Astrocyte (in vitro differentiated cells and primary cell): ENCODE measurements at places on chromosomes 5 and 9. TPM values are rescaled to one million over a fixed set of nuclear protein-coding genes. Genes with fewer than 3 reads are reported as not detected.

GRCh38 chr5:128224336-128224735 is 140.8 kb downstream of the SLC12A2 start:
- H3K36me3 ChIP-seq = no peaks in the 10 kb centered on the region
- no peak overlapping the region for H3K27ac ChIP-seq
- no peak for DNase-seq

GRCh38 chr9:33029231-33029786 is 4.2 kb downstream of the DNAJA1 start:
- H3K27me3 ChIP-seq = no peaks in the 10 kb centered on the region
- H3K36me3 ChIP-seq = peaks cover 53% of the 10 kb centered on the region
- peak overlapping the region; percentile 3 for H3K27ac ChIP-seq
- H3K4me3 ChIP-seq = no peak overlapping the region
- DNase-seq = peak; percentile 32
- peaks cover 14% of the 10 kb centered on the region for H3K4me1 ChIP-seq

DNA sequence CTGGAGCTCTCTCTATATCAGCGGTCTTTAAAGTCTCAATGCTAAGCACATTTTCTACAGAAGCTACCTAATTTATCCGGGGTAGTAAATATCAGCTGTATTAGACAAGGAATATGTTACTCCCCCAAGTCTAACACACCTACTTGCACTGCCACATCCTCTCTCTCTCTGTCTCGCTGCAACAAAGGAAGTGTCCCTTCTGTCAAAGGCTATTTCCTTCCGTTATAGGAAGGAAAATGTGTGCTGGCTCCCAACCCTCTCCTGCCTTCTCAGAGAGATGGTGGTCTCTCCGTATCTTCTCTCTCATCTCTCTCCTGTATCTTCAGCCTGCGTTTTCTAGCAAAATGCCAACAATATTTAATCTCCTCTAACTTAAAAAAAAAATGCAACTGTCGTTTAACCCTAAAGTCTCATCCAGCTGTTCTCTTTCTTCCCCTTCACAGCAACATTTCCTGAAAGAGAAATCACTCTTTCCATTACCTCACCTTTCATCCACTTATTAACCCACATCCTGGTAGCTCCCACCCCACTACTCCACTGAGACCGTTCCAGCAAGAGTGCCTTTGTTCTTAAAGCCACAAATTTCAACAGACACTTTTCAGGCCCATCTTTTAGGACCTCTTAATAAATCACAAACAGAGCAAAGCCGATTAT is 2.3 kb downstream of the TTF1 start:
- H3K4me3 ChIP-seq = no peak overlapping the region
- no peak overlapping the region for H3K27ac ChIP-seq
- H3K27me3 ChIP-seq = no peaks in the 10 kb centered on the region
- H3K36me3 ChIP-seq = peaks cover 22% of the 10 kb centered on the region

The JAKMIP2 gene
- 15.1 and 19.3 TPM in 2 replicates for total RNA-seq

DNA sequence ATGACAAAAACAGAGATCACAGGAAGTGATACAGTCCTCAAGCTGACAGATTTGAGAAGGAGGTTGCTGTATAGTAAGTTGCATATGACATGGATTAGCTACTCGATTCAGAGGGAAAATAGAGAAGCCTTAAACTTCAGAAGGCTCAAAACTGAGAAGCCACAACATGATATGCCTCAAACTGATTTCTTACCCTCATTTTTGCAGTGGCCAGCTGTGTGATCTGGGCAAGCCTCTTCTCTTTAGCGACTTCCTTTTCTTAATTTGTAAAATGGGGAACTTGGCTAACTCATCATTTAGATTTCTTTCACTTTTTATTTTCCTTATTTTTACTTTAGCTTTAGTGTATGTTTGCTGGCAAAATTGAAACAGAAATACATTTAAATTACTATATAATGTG is 421.1 kb downstream of the KIF4B start:
- no peak for DNase-seq
- no peaks in the 10 kb centered on the region for H3K27me3 ChIP-seq
- no peak overlapping the region for H3K27ac ChIP-seq
- H3K36me3 ChIP-seq = no peaks in the 10 kb centered on the region
- H3K4me1 ChIP-seq = no peaks in the 10 kb centered on the region

- no peaks in the 10 kb centered on the region for H3K27me3 ChIP-seq
- no peak for DNase-seq
- H3K4me1 ChIP-seq = no peaks in the 10 kb centered on the region
Measured at GRCh38 chr9:19148187-19148586, 20.9 kb upstream of the PLIN2 start.

GRCh38 chr9:99411068-99411467 is 189.0 kb downstream of the SEC61B start:
- DNase-seq = peak; percentile 51
- no peaks in the 10 kb centered on the region for H3K27me3 ChIP-seq
- H3K4me1 ChIP-seq = no peaks in the 10 kb centered on the region
- no peak overlapping the region for H3K27ac ChIP-seq

The FOXD1 gene
- total RNA-seq = 13.5 and 16.9 TPM in 2 replicates
